H1 (cell line): ENCODE measurements at places on chromosomes 5 and 9. TPM values are rescaled to one million over a fixed set of nuclear protein-coding genes. Genes with fewer than 3 reads are reported as not detected.

RAB3C gene
- polyA plus RNA-seq, result 7.5 and 14.7 TPM in 2 replicates

NOXA1 gene
- 0.91 and 1.5 TPM in 2 replicates for polyA plus RNA-seq

S1PR3 gene
- polyA plus RNA-seq, result 3.7 and 4.9 TPM in 2 replicates

RNF183 gene
- 0.15 and 0.41 TPM in 2 replicates for polyA plus RNA-seq

ADAMTS12 gene
- 4.9 and 6.4 TPM in 2 replicates for polyA plus RNA-seq

TMEM215 gene
- polyA plus RNA-seq, result 0.27 and 0.33 TPM in 2 replicates

BHMT gene
- 0.54 and 1.1 TPM in 2 replicates for polyA plus RNA-seq

FBP1 gene
- polyA plus RNA-seq, result 2.6 and 4.1 TPM in 2 replicates

NUTM2G gene
- 0.27 and 0.42 TPM in 2 replicates for polyA plus RNA-seq

- no peaks in the 10 kb centered on the region for H3K36me3 ChIP-seq
- H3K4me3 ChIP-seq, result no peak overlapping the region
- DNase-seq, result no peak
- H3K27me3 ChIP-seq, result no peaks in the 10 kb centered on the region
These were observed 75.6 kb downstream of the C7 start for GRCh38 chr5:40984884-40985283.

DNA sequence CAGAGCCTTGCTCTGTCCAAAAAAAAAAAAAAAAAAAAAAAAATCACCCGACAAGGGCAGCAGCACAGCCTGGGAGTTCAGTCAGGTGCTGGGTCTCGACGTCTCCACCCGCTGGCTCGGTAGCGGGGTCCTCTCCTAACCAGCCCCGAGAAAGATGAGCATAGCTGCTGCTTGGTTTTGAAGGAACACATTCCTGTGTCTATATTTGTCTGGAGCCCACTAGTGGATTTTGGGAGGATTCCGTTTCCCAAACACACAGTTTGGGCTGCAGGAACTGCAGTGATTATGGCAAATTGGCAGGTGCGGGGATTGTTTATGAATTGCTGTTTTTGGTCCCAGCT is 1.2 kb downstream of the OTULINL start:
- DNase-seq, result no peak
- no peaks in the 10 kb centered on the region for H3K36me3 ChIP-seq
- no peak overlapping the region for H3K27ac ChIP-seq

- H3K4me1 ChIP-seq, result peaks cover 7% of the 10 kb centered on the region
- H3K27ac ChIP-seq, result no peak overlapping the region
- no peaks in the 10 kb centered on the region for H3K36me3 ChIP-seq
- no peak overlapping the region for H3K4me3 ChIP-seq
- H3K27me3 ChIP-seq, result no peaks in the 10 kb centered on the region
- peak; percentile 50 for DNase-seq
These were observed 280.2 kb downstream of the SEMA5A start for GRCh38 chr5:9265441-9266287.

- H3K4me1 ChIP-seq, result peaks cover 5% of the 10 kb centered on the region; the same call in 1 of the 2 replicates
- no peaks in the 10 kb centered on the region for H3K27me3 ChIP-seq
- H3K27ac ChIP-seq, result no peak overlapping the region
- no peak overlapping the region for H3K4me3 ChIP-seq
These were observed 265.8 kb upstream of the CLINT1 start for GRCh38 chr5:158124606-158125316.

DNA sequence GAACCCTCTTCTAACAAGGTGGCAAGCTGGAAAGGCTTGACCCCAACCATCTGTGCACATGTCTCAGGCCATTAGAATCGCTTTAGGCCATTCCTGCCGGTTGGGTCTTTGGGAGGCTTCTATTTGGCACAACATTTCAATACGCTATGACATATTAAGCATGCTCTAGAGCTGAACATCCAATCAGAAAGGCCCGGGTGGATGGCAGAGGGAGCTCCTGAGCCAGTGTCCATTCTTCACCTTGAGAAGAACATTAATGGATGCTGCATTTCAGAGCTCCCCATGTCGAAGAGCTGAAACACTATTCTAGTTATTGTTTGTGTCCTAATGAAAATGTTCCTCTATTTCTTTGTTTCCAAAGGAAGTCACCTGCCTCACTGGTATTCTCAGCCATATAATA is 12.8 kb downstream of the SPATA9 start:
- H3K4me1 ChIP-seq, result no peaks in the 10 kb centered on the region
- no peak overlapping the region for H3K27ac ChIP-seq
- no peak for DNase-seq
- no peak overlapping the region for H3K4me3 ChIP-seq

DNA sequence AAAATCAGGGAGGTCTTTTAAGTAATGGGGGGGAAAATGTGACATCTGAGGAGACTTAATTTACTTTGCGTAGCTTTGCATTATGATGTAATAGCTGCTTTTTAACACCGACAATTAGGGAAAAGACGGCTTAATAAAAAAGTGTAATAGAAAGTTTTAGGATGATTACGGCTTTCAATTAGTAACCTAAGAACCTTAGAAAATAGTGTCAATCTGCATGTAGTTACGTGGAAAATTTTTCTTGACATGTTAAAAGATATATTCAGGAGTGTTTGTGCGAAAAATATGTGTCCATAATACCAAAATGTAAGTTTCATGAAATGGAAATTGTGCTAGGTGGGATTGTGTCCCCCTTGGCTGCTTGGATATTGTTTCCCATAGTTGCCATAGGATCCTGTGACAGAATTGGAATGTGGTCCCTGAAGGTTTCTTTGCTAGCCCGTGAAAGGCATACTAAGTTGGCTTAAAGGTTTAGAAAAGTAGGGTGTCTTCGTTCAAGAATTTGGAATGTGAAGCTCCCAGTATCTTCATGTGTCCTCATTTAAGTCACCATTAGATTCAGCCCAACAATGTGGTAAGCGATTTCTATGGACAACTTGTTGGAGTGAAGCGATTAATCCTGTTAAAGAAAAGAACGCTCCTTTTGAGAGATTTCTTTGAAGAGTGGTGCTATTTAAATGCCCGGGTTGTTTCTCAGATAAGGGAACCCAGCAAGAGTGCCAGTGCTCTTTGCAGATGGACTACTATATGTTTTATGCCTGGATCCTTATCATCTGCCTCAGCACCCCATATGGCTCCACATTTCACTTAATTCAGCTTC is 2.0 kb downstream of the RGMB start:
- peaks cover 3% of the 10 kb centered on the region; the same call in 1 of the 2 replicates for H3K4me1 ChIP-seq
- no peak overlapping the region for H3K27ac ChIP-seq
- H3K4me3 ChIP-seq, result peak overlapping the region; percentile 91
- H3K36me3 ChIP-seq, result peaks cover 10% of the 10 kb centered on the region

- H3K27me3 ChIP-seq, result no peaks in the 10 kb centered on the region
- no peak overlapping the region for H3K4me3 ChIP-seq
- no peaks in the 10 kb centered on the region for H3K36me3 ChIP-seq
- no peaks in the 10 kb centered on the region for H3K4me1 ChIP-seq
- no peak for DNase-seq
- no peak overlapping the region for H3K27ac ChIP-seq
These were observed 12.1 kb upstream of the TLE4 start for GRCh38 chr9:79559495-79560181.

DNA sequence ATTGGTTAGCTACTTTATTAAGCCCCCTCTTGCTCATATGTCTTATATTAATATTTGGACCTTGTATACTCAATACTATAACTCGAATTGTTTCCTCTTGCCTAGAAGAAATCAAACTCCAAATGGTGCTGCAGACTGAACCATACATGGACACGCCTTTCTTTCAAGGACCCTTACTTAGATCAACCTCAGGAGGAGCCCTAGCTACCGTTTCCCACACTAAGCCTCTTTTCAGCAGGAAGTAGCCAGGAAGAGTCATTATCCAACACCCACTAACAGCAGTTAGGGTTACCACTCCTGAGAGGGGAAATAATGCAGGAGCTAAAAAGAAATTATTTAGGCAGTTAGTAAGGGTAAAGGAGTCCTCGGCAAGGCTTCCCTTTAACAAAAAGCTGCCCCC is 243.8 kb upstream of the PUM3 start:
- DNase-seq, result no peak
- no peaks in the 10 kb centered on the region for H3K27me3 ChIP-seq
- H3K36me3 ChIP-seq, result no peaks in the 10 kb centered on the region
- peaks cover 4% of the 10 kb centered on the region for H3K4me1 ChIP-seq

- no peak for DNase-seq
- H3K4me1 ChIP-seq, result no peaks in the 10 kb centered on the region; the same call in 1 of the 2 replicates
- H3K27me3 ChIP-seq, result no peaks in the 10 kb centered on the region
These were observed 597.9 kb downstream of the DMRTA1 start for GRCh38 chr9:23044549-23044948.

- no peak for DNase-seq
- H3K4me3 ChIP-seq, result no peak overlapping the region
- H3K36me3 ChIP-seq, result no peaks in the 10 kb centered on the region
- no peaks in the 10 kb centered on the region for H3K4me1 ChIP-seq
These were observed 108.7 kb downstream of the MAST4 start for GRCh38 chr5:66704790-66705425.

DNA sequence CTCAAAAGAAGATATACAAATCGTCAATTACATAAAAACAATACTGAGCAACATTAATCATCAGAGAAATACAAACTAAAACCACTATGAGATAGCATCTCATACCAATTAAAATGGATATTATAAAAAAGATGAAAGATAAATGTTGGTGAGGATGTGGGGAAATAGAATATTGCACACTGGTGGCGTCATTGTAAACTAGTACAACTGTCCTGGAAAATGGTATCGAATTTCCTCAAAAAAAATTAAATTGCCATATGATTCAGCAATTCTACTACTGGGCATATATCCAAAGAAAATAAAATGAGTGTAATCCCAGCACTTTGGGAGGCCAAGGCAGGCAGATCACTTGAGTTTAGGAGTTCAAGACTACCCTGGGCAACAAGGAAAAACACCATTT is 326.0 kb upstream of the FTMT start:
- no peaks in the 10 kb centered on the region for H3K4me1 ChIP-seq
- no peak overlapping the region for H3K4me3 ChIP-seq
- no peaks in the 10 kb centered on the region for H3K27me3 ChIP-seq
- no peak overlapping the region for H3K27ac ChIP-seq
- no peaks in the 10 kb centered on the region for H3K36me3 ChIP-seq

DNA sequence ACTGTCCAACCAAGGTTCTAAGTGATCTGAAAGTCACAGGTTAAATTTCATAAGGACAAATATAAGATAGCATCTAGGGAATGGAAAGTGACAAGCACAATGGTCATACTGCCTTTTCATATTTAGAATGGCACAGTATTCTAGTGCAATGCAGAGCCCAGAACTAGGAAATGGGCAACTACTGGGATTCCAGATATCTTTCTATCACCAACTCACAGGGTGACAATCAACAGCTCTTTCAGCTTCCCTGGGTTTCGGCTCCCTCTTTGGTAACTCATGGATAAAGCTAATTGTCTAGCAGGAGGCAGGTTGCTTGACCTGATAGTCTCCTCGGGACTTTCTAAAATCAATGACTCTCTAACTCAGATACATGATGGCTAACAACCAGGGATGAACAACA is 60.4 kb downstream of the NR3C1 start:
- no peak overlapping the region for H3K27ac ChIP-seq
- H3K27me3 ChIP-seq, result no peaks in the 10 kb centered on the region
- no peaks in the 10 kb centered on the region for H3K4me1 ChIP-seq

DNA sequence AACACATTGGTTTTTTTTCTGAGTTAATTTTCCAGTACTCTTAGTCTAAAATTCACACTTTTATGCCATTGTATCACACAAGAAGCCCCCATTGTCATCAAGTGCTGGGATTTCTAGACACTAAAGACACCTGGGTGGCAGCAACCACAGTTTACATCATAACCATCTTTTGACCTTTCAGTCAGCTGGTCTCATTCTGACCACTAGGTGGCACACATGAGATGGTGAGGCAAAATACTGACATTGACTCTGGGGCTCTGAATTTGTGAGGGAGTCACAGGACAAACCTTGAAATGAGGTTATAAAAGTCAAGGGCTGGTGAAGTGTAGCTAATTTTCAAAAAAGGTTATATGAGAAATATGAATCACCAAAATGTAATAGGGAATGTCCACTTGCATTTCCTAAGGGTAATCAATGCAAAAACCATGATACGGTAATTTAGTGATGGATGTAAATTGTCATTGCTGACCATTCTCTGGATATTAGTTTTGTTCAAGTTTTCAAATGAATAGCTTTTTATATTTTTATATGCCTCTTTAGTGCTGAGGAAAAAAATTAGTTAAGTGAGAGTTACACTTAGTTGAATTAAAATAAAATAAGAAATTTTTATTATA is 229.4 kb downstream of the DMAC1 start:
- DNase-seq, result peak; percentile 76
- no peak overlapping the region for H3K4me3 ChIP-seq
- no peaks in the 10 kb centered on the region for H3K4me1 ChIP-seq
- no peaks in the 10 kb centered on the region for H3K36me3 ChIP-seq
- H3K27me3 ChIP-seq, result no peaks in the 10 kb centered on the region
- no peak overlapping the region for H3K27ac ChIP-seq

- H3K27ac ChIP-seq, result no peak overlapping the region
- H3K27me3 ChIP-seq, result no peaks in the 10 kb centered on the region
- DNase-seq, result no peak
- H3K4me3 ChIP-seq, result no peak overlapping the region
These were observed 19.0 kb downstream of the UNC13B start for GRCh38 chr9:35180801-35181200.

DNA sequence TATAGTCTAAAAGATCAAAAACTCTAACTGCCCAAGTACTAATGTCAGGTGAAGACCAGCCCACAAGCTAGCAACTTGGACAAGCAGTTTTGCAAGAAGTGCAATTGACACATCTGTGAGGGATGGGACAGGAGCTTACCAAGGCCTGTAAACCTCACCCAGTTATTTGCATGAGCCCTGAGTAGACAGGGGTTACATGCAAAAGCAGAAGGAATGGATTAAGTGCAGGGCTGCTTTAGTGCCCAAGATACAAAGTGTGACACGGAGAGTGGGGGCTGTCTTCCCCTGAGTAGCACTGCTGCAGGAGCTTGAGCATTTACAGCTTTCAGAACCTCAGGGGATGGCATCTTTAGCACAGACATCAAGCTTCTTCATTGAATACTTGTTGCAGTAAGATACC is 286.7 kb downstream of the ELAVL2 start:
- H3K27ac ChIP-seq, result no peak overlapping the region
- peaks cover 8% of the 10 kb centered on the region for H3K4me1 ChIP-seq
- H3K36me3 ChIP-seq, result no peaks in the 10 kb centered on the region
- H3K27me3 ChIP-seq, result peaks cover 9% of the 10 kb centered on the region; the same call in 1 of the 2 replicates
- no peak for DNase-seq

- H3K27ac ChIP-seq, result no peak overlapping the region
- H3K36me3 ChIP-seq, result no peaks in the 10 kb centered on the region
- no peak for DNase-seq
- peaks cover 39% of the 10 kb centered on the region for H3K27me3 ChIP-seq
- peak overlapping the region; percentile 63 for H3K4me3 ChIP-seq
These were observed 43.1 kb downstream of the TMEM174 start for GRCh38 chr5:73215891-73216610.

DNA sequence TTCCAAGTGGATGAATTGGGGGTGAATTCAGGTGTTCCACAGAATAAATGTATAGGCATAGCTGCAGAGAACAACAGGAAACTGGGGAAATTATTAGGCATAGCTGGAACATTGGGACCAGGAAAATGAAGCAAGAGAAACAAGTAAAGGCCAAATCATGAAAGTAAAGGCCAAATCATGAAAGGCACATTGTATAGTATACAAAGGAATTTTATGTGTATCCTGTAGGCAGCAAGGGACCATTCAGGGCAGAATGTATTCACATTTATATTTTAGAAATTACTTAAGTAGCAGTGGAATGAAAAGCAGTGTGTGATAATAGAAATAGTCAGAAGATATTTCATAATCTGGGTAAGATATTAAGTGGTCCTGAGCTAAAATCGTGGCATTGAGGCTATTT is 127.3 kb upstream of the GRHPR start:
- H3K27ac ChIP-seq, result no peak overlapping the region
- H3K4me1 ChIP-seq, result peaks cover 2% of the 10 kb centered on the region; the same call in 1 of the 2 replicates
- H3K36me3 ChIP-seq, result no peaks in the 10 kb centered on the region
- H3K4me3 ChIP-seq, result no peak overlapping the region
- H3K27me3 ChIP-seq, result no peaks in the 10 kb centered on the region

GRCh38 chr9:138052322-138052615 is 174.7 kb downstream of the CACNA1B start:
- H3K27me3 ChIP-seq, result no peaks in the 10 kb centered on the region
- H3K4me3 ChIP-seq, result no peak overlapping the region
- H3K36me3 ChIP-seq, result peaks cover 4% of the 10 kb centered on the region
- H3K4me1 ChIP-seq, result no peaks in the 10 kb centered on the region
- no peak overlapping the region for H3K27ac ChIP-seq
